ENCODE measurements at places on chromosomes 4 and X. TPM values are rescaled to one million over a fixed set of nuclear protein-coding genes. Genes with fewer than 3 reads are reported as not detected.
A peak's percentile ranks its signal among the peaks of the same experiment; 100 is the strongest.

- H3K4me1 ChIP-seq, result no peaks in the 10 kb centered on the region
- H3K36me3 ChIP-seq, result no peaks in the 10 kb centered on the region
- no peaks in the 10 kb centered on the region for H3K27me3 ChIP-seq
These were observed 79.9 kb downstream of the COQ2 start for GRCh38 chr4:83204731-83205130.

- H3K27ac ChIP-seq, result no peak overlapping the region
- no peaks in the 10 kb centered on the region for H3K36me3 ChIP-seq
- H3K4me1 ChIP-seq, result no peaks in the 10 kb centered on the region
- no peak for DNase-seq
- no peaks in the 10 kb centered on the region for H3K27me3 ChIP-seq
These were observed 284.2 kb downstream of the RCHY1 start for GRCh38 chr4:75229806-75230570.

DNA sequence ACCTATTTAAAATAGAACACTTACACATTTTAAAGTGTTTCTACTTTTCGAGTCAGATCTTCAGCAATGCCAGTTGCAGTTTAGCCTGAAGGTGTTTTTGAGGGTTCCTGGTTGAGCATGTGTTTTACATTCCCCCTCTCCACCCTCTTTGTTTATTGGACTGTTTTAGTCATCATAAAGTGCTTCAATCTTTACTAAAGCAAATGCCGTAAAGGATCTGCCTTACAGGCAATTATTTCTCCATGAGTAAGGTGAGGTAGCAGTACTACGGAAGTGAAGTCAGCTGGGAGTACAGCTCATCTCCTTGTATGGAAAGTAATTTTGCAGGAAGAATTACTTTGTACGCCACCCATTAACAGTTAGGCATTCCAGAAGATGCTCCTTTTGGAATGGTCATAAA lies 36.9 kb downstream of the PDLIM5 start:
- H3K36me3 ChIP-seq, result no peaks in the 10 kb centered on the region
- no peaks in the 10 kb centered on the region for H3K27me3 ChIP-seq
- H3K27ac ChIP-seq, result no peak overlapping the region
- no peak for DNase-seq

DNA sequence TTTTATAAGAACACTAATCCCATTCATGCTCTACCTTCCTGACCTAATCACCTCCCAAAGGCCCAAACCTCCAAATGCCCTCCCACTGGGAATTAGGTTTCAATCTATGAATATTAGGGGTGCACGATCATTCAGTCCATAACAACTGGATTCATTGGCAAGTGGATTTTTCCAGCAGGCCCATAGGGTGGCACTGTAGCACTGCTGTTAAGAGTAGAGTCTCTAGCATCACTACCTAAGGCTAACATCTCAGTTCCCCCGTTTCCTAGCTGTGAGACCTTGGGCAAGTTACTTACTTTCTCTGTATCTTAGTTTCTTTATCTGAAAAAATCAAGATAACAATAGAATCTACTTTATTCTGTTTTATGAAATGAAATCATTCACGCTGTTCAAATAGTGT lies 315.8 kb downstream of the STIM2 start:
- H3K27me3 ChIP-seq, result no peaks in the 10 kb centered on the region
- peaks cover 10% of the 10 kb centered on the region for H3K4me1 ChIP-seq
- H3K36me3 ChIP-seq, result no peaks in the 10 kb centered on the region
- no peak overlapping the region for H3K27ac ChIP-seq
- no peak overlapping the region for H3K4me3 ChIP-seq

DNA sequence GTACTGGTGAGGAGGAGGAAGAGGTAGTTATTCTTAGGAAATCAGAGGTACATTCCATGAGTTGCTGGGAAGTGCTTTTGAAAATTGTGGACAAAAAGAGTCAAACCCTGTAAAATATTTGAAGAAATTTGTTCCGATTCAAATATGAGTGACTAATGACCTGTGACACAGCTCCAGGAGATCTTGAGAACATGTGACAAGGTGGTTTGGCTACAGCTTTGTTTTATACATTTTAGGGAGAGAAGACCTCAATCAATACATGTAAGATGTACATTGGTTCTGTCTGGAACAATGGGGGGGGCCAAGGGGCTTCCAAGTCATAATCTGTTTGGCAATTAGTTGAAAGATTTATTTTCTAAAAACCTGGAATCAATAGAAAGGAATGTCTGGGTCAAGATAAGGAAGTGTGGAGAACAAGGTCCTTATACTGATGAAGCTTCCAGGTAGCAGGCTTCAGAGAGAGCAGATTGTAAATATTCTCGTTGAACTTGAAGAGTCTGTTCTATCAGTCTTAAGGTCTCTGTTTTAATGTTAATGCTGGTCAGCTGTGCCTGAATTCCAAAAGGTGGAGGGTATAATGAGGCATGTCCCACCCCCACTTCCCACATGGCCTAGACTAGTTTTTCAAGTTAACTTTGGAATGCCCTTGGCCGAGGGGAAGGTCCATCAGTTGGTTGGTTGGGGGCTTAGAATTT lies 15.5 kb upstream of the DAPP1 start:
- no peaks in the 10 kb centered on the region for H3K27me3 ChIP-seq
- peak overlapping the region; percentile 10 for H3K27ac ChIP-seq
- no peaks in the 10 kb centered on the region for H3K36me3 ChIP-seq
- no peak for DNase-seq

DNA sequence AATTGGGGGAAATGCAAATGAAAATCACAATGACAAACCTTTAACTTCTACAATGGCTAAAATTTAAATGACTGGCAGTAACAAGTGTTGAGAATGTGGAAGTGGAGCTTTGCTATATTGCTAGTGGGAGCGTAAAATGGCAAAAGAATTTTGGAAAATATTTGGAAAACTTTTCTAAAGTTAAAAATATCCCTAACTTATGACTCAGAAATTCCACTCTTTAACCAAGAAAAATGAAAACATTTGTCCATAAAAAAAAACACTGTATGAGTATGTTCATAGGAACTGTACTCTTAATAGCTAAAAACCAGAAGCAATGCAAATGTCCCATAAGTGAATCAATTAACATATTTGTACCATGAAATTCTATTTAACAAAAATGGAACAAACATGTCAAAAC lies 3.6 kb downstream of the TBCK start:
- no peaks in the 10 kb centered on the region for H3K36me3 ChIP-seq
- no peak for DNase-seq
- H3K4me3 ChIP-seq, result peak overlapping the region; percentile 17
- H3K27ac ChIP-seq, result peak overlapping the region; percentile 66
- no peaks in the 10 kb centered on the region for H3K27me3 ChIP-seq

DNA sequence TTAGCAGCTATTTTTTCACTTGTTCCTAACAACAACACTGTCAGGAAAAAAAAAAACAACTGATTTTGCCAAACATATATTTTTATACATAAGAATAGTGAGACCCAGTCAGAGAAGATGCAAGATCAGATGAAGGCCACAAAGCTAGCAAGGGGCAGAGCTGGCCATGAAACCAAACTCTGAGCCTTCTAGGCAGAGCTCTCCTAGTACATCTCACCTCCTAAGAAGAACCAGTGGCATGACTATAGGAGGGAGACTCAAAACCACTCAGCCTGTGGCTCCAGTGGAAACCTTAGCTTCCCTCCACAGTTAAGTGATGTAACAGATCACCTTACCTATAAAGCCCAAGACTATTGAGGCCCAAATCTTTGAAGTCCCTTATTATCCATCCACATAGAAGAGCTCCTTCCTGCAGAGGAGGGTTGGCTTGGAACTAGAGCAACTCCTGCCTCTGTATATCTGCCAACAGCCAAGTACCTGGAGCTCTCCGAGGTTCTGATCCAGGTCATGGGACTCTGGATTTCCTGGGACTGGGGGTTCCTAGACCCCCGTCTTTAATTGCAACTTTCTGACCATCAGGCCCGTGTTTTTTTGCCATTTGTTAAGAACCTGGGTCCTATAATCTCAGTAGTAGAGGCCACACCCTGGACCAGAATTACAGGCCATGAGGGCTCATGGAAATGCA lies 136.5 kb downstream of the SH3KBP1 start:
- H3K27me3 ChIP-seq, result no peaks in the 10 kb centered on the region
- no peak for DNase-seq
- no peak overlapping the region for H3K4me3 ChIP-seq
- H3K36me3 ChIP-seq, result no peaks in the 10 kb centered on the region

GRCh38 chr4:15811703-15812337 lies 33.7 kb downstream of the CD38 start:
- H3K4me1 ChIP-seq, result no peaks in the 10 kb centered on the region
- H3K27ac ChIP-seq, result no peak overlapping the region
- DNase-seq, result no peak
- H3K4me3 ChIP-seq, result no peak overlapping the region

- H3K27ac ChIP-seq, result no peak overlapping the region
- no peaks in the 10 kb centered on the region for H3K36me3 ChIP-seq
- H3K27me3 ChIP-seq, result no peaks in the 10 kb centered on the region
- no peaks in the 10 kb centered on the region for H3K4me1 ChIP-seq
- no peak for DNase-seq
- H3K4me3 ChIP-seq, result peak overlapping the region; percentile 36
These were observed 14.3 kb downstream of the JCHAIN start for GRCh38 chr4:70651864-70652506.

- no peak overlapping the region for H3K27ac ChIP-seq
- no peak overlapping the region for H3K4me3 ChIP-seq
- no peaks in the 10 kb centered on the region for H3K27me3 ChIP-seq
- peaks cover 7% of the 10 kb centered on the region for H3K4me1 ChIP-seq
- H3K36me3 ChIP-seq, result no peaks in the 10 kb centered on the region
These were observed 34.4 kb upstream of the SLC25A4 start for GRCh38 chr4:185108669-185109068.

- H3K4me1 ChIP-seq, result peaks cover 7% of the 10 kb centered on the region
- H3K27me3 ChIP-seq, result no peaks in the 10 kb centered on the region
- H3K4me3 ChIP-seq, result no peak overlapping the region
- H3K27ac ChIP-seq, result no peak overlapping the region
- peaks cover 9% of the 10 kb centered on the region for H3K36me3 ChIP-seq
These were observed 7.0 kb downstream of the NUP54 start for GRCh38 chr4:76141241-76141640.

- no peaks in the 10 kb centered on the region for H3K27me3 ChIP-seq
- H3K27ac ChIP-seq, result no peak overlapping the region
- H3K36me3 ChIP-seq, result no peaks in the 10 kb centered on the region
- no peak for DNase-seq
- H3K4me1 ChIP-seq, result peaks cover 54% of the 10 kb centered on the region
- H3K4me3 ChIP-seq, result no peak overlapping the region
These were observed 5.1 kb upstream of the LIMCH1 start for GRCh38 chr4:41532882-41533281.

GRCh38 chr4:138222046-138222445 lies 20.1 kb downstream of the SLC7A11 start:
- H3K4me1 ChIP-seq, result peaks cover 4% of the 10 kb centered on the region
- DNase-seq, result no peak
- H3K27ac ChIP-seq, result no peak overlapping the region
- H3K27me3 ChIP-seq, result no peaks in the 10 kb centered on the region
- H3K4me3 ChIP-seq, result no peak overlapping the region

GRCh38 chrX:10554612-10555270 lies 65.6 kb downstream of the MID1 start:
- no peaks in the 10 kb centered on the region for H3K36me3 ChIP-seq
- H3K4me3 ChIP-seq, result no peak overlapping the region
- no peaks in the 10 kb centered on the region for H3K4me1 ChIP-seq
- DNase-seq, result no peak
- no peak overlapping the region for H3K27ac ChIP-seq

DNA sequence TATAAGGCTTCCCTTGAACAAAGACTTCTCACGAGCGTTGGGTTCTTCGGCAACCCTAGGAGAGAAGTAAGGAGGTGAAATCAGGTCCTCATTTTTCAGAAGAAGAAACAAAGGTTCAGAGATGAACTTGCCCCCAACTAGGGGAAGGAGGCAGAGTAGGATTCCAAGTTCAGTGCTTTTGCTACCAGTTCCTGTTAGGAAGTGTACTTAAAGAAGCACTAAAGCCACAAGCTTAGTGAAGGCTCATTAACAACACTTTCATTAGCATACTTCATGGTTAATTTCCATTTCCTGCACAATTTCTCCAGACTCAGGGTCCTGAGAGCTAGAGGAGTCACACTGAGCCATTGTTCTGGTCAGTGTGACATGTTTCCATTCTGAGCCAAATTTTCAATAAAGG lies 52.1 kb downstream of the VSIG4 start:
- no peak overlapping the region for H3K4me3 ChIP-seq
- DNase-seq, result no peak
- H3K36me3 ChIP-seq, result no peaks in the 10 kb centered on the region

GRCh38 chrX:50211510-50211909 lies 6.9 kb downstream of the CCNB3 start:
- H3K4me3 ChIP-seq, result no peak overlapping the region
- no peaks in the 10 kb centered on the region for H3K27me3 ChIP-seq
- DNase-seq, result no peak
- no peaks in the 10 kb centered on the region for H3K4me1 ChIP-seq

DNA sequence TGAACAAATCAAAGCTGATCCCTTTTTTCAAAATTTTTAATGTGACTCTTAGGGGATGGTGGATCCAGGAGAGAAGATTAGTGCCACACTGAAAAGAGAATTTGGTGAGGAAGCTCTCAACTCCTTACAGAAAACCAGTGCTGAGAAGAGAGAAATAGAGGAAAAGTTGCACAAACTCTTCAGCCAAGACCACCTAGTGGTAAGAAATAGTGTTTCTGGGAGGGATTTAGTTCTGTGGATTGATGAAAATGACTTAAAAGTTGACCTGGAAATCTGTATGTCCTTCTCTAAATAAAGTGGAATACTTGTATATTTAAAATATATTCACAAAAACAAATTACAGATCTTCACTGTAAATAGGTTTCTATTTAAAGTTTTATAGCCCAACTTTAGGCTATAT lies 29.2 kb downstream of the NUDT9 start:
- no peak overlapping the region for H3K27ac ChIP-seq
- no peaks in the 10 kb centered on the region for H3K27me3 ChIP-seq
- DNase-seq, result no peak
- H3K36me3 ChIP-seq, result peaks cover 19% of the 10 kb centered on the region
- H3K4me3 ChIP-seq, result no peak overlapping the region

- H3K4me1 ChIP-seq, result no peaks in the 10 kb centered on the region
- no peak overlapping the region for H3K27ac ChIP-seq
- no peaks in the 10 kb centered on the region for H3K27me3 ChIP-seq
These were observed 59.8 kb downstream of the CASK start for GRCh38 chrX:41863343-41864203.

GRCh38 chr4:61540944-61541343 lies 340.8 kb downstream of the ADGRL3 start:
- H3K4me3 ChIP-seq, result no peak overlapping the region
- H3K27me3 ChIP-seq, result no peaks in the 10 kb centered on the region
- DNase-seq, result no peak
- no peaks in the 10 kb centered on the region for H3K36me3 ChIP-seq
- H3K4me1 ChIP-seq, result no peaks in the 10 kb centered on the region

GRCh38 chr4:150173432-150173861 lies 95.2 kb downstream of the DCLK2 start:
- no peaks in the 10 kb centered on the region for H3K27me3 ChIP-seq
- no peak overlapping the region for H3K27ac ChIP-seq
- H3K36me3 ChIP-seq, result no peaks in the 10 kb centered on the region
- H3K4me1 ChIP-seq, result peaks cover 5% of the 10 kb centered on the region

KIAA1210 gene
- total RNA-seq, result not detected

HSFX2 gene
- total RNA-seq, result 0.54 TPM

CHIC1 gene
- 18.9 TPM for total RNA-seq

ITM2A gene
- 43.1 TPM for total RNA-seq

ATP8A1 gene
- total RNA-seq, result 24.7 TPM

SPANXB1 gene
- total RNA-seq, result not detected

HPSE gene
- 1.4 TPM for total RNA-seq

FGFBP2 gene
- not detected for total RNA-seq

ARHGEF6 gene
- 34.8 TPM for total RNA-seq

FRMD7 gene
- 0.28 TPM for total RNA-seq

BMX gene
- 6.2 TPM for total RNA-seq
